Activated naive CD4-positive, alpha-beta T cell treated with anti-CD3 and anti-CD28 coated beads, Interleukin-2, amount 10 ng/mL, durations not matched to agents 5 hours and 36 hours (primary cell): ENCODE measurements at places on chromosomes 4 and X. TPM values are rescaled to one million over a fixed set of nuclear protein-coding genes. Genes with fewer than 3 reads are reported as not detected.

NHSL2 gene
- 0.53 TPM for total RNA-seq

NAP1L2 gene
- total RNA-seq = 2.1 TPM

AR gene
- 0.12 TPM for total RNA-seq

LDB2 gene
- not detected for total RNA-seq

WAS gene
- total RNA-seq = 171 TPM

TBC1D8B gene
- total RNA-seq = 0.55 TPM

MAGEA11 gene
- not detected for total RNA-seq

MAD2L1 gene
- total RNA-seq = 45.3 TPM

PRDX4 gene
- 28.2 TPM for total RNA-seq

PCDH18 gene
- total RNA-seq = 0.10 TPM
